Activated T-helper 1 cell treated with anti-CD3 and anti-CD28 coated beads, Interleukin-12 subunit alpha, Interleukin-12 subunit beta, Interleukin-2, Interleukin-4 antibody, amounts not matched to agents 30 ng/mL and 10 ng/mL and 1 ng/mL, durations not matched to agents 14 hours and 24 hours and 36 hours (primary cell): ENCODE measurements at places on chromosomes 2 and 18. TPM values are rescaled to one million over a fixed set of nuclear protein-coding genes. Genes with fewer than 3 reads are reported as not detected.

CD226 gene
- total RNA-seq: 134 and 141 TPM in 2 replicates

GBX2 gene
- not detected in 2 replicates for total RNA-seq

CFAP65 gene
- not detected in 2 replicates for total RNA-seq

MARCO gene
- not detected in 2 replicates for total RNA-seq

TEX44 gene
- total RNA-seq: not detected in 2 replicates
